ENCODE measurements at places on chromosomes 13 and 19.

- DNase-seq = no peak
Observed at GRCh38 chr13:26202365-26202972, 19.6 kb downstream of the RNF6 start.

DNA sequence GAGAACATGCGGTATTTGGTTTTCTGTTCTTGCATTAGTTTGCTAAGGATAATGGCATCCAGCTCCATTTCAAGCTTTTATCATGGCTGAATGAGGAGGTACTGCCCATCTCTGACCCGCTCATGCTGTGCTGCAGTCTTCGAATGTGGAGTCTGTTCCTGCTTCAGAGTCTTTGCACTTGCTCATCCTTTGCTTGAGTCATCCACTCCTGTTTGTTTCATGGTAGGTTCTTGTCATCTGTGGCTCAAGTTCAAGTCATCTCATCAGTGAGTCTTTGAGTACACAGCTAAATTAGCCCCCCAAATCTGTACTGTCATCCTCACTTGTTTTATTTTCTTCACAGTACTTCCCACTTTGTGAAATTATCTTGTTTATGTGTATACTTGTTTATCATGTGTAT lies 5.4 kb downstream of the UCHL3 start:
- no peak for DNase-seq

GRCh38 chr19:33287438-33287837 lies 14.9 kb downstream of the CEBPA start:
- no peak for DNase-seq

GRCh38 chr19:33205531-33206260 lies 11.6 kb downstream of the LRP3 start:
- no peak for DNase-seq

DNA sequence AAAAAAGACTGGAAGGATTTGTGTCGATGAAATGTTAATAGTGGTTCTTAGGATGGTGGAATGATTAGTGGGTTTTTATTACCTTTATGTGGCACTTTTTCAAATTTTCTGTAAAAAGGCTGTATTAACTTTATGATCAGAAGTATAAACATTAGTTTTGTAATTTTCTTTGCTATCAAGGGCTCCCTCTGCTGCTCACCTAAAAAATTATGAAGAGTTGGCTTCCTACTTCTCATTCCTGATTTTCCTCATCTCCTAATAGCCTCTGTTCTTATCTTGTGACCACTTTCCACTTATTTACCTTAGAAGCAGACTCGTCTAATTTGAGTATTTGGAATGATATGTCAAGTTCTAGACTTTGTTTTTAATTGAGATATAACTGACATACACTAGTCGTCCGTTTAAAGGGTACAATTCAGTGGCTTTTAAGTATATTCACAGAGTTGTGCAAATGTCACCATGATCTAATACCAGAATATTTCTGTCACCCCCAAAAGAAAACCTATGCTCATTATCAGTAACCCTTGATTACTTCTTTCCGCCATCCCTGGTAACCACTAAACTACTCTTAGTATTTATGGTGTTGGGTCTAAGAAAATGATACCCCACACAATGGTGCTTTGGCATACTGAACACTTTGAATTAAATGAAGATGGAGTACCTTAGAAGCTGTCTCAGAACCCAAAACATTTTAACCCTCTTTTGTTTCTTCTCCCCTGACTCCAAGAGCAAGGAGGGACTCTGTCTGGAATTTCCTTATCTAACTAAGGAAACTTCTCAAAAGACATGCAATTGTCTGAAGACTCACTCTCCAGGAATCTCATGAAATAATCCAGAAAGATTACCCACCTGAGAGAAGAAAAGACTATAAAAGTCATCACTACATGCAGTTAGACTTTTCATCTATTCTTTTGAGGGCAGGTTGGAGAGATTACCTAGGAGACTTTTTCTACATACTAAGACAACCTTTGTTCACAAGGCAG lies 311.3 kb downstream of the DLEU7 start:
- no peak for DNase-seq

DNA sequence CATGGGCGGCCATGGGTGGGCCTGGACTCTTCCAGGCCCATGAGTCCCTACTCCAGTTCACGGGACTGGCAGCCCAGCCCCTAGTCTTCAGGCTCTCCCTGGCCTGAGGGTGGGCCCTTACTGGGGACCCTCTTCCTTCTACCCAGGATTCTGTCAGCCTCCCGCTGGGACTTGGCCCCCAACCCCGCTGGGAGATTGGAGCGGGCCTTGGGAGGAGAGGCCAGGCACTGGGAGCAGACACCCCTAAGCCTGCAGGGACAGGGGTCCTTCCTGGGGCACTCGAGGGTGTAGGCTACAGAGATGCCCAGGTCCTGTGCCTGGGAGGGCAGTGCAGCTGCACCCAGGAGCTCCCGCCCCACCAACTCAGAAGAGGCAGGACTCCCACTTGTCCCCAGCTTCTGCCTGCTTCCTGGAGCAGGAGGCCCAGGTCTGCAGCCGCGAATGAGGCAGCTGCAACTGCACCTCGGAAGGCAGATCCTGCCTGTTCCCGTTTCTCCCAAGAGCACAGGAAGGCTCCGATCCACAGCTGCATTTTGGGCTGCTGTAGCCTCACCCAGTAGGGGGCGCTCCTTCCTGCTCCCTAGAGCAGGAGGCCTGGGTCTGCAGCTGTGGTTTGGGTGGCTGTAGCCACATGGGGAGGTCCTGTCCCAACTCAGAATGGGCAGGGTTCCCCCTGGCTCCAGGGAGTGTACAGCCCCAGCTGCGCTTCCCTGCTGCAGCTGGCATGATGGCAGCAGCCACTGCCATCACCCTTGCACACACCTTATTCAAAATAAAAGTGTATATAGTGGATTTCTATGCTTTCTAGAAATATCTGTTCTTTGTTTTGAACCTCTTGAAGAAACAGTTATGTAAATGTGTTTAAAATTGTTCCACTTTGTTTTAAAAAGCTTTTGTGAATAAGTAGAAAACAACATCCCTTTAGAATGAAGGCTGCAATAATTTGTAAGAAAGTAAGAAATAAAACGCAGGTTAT lies 46.8 kb downstream of the TEX26 start:
- no peak for DNase-seq

- no peak for DNase-seq
Observed at GRCh38 chr13:113652404-113653263, 5.4 kb downstream of the ATP4B start.

DNA sequence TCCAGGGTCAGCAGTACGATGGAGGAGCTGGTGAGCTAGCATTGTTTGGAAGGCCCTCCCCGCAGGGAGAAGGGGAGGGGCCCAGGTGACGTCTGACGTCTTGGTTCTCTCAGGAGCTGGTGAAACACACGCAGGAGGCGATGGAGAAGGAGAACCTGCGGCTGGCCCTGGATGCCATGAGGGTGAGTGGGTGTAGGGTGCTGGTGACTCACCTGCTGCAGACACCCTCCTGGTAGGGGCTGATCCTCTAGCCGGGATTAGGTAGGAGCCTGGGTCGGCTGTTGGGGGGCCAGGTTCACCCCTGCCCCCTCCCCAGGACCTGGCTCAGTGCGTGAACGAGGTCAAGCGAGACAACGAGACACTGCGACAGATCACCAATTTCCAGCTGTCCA lies 55.8 kb downstream of the VAV1 start:
- no peak for DNase-seq

DNA sequence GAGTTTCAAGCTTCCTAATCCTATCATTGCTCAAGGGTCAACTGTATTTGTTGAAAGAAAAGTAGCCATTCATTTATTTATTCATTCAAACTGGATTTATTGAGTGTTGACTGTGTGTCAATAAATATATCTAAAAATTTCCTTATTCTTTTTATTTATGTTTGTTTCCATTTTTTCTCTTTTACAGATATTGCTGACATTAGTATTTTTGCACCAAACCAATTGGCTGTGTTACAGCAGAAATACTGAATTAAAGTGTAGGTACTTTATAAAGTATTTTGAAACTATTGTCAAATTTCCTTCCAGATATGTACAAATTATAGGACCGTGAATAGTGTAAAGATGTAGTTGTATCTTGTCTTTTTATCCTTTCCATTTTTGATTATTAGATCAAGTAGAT lies 692.0 kb upstream of the SLC10A2 start:
- no peak for DNase-seq

All from large intestine (tissue), 12 donors.